ENCODE measurements at places on chromosomes 2 and 18.

DNA sequence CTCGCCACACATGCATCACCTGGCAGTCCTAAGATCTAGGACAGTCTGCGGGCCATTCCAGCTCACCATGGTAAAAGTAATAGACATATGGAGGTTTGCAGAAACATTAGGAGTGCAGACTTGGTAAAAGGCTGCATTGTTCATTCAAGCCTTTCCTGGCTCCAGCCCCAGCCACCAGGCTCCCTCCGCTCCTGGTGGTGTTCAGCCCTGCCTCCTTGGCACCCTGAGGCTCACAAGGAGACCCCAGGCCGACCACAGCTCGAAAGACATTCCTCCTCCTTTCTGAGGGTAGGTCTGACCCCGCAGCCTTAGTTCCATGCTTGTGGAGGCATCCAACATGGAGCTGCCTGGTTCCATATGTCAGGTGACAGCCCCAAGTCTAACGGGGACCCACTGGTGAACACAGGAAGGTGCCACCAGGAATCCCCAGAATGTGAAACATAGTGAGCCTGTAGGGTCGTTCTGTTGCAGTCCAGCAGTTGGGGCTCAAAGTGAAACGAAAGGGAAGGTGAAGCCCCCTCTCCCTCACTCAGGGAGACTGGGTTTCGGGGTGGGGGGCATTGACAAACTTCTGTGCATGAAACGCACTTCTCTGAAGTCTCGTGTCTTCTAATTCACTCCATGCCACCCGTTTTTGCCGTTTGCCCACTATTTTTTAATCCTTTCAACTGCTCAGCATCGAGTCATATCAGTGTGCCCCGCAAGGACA lies 5.0 kb upstream of the SP100 start:
- no peak for DNase-seq

- DNase-seq: no peak
Measured at GRCh38 chr2:33141476-33141875, 194.7 kb downstream of the LTBP1 start.

- no peak for DNase-seq
Measured at GRCh38 chr2:156115338-156115737, 217.2 kb downstream of the NR4A2 start.

DNA sequence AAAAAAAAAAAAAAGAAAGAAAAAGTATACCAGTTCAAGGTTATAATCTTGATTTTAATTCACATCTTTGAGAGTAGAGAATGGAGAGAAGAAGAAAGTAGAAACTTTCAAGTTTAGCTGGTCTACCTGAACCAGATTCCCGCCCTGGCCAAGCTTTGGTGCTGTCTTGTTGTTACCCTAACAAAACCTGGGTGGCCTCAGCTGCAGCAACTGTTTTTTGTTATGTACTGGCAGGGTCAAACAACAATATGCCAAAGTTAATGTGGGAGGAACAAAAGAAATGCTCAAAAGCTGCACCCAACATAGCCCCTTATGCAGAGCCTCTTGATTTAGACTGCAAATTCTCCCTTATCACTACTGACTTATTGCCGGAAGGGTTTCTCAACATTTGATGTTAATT lies 165.3 kb upstream of the TFPI start:
- no peak for DNase-seq

DNA sequence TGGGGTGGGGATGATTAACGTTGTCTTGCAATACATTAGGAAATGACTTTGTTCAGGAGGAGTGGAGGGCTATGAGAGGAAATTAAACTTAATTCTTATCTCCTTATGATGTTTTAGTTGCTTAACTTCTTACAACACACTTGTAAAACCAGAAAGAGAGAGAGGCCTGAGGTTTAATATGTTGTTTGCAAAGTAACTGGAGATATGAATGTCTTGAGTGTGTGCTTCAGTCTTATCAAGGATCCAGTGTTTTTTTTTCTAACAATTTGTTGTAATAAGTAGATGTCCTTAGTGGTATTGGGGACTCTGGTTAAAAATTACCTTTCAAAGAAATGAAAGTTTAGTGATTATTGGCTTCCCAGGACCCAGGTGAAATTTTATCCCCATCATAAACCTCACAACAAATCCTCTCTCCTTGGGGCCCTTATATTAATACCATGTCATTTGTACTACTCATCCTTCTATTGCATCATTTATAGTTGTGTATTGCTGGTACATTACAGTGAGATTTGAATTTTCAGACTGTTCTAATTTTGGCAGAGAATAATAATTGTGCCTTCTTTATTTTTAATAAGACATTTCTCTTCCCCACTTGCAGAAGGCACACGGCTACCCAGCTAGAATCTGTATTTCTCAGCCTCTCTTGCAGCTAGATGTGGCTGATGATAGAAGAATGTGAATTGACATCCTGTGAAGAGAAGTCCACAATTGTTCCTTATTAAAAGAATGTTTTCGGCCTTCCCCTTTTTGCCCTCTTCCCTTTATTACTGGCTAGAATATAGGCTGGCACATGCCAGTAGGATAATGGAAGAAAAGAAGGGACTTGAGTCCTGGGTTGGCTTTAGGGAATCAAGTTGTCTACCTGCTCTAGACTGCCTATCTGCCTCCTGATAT lies 91.9 kb upstream of the CXCR4 start:
- DNase-seq: no peak

DNA sequence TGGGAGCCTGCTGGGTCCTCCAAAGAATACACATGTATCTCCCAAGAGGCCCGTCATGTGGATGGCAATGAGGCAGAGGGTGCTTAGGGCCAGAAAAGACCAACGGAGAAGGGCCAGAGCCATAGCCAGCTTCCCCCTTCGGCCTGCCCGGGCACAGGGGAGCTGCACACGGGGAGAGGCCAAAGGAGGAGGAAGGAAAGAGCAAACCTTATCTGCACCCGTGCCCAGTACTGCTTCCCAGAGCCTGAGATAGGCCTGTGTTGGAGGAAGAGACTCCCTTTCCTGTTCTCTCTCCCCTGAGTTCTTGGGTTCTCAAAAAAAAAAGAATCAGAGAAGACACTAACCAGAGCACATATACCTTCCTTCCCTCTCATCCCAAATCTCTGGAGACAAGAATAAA lies 250.3 kb downstream of the ANAPC1 start:
- DNase-seq: no peak

- no peak for DNase-seq
Measured at GRCh38 chr2:23468474-23469141, 83.6 kb downstream of the KLHL29 start.

DNA sequence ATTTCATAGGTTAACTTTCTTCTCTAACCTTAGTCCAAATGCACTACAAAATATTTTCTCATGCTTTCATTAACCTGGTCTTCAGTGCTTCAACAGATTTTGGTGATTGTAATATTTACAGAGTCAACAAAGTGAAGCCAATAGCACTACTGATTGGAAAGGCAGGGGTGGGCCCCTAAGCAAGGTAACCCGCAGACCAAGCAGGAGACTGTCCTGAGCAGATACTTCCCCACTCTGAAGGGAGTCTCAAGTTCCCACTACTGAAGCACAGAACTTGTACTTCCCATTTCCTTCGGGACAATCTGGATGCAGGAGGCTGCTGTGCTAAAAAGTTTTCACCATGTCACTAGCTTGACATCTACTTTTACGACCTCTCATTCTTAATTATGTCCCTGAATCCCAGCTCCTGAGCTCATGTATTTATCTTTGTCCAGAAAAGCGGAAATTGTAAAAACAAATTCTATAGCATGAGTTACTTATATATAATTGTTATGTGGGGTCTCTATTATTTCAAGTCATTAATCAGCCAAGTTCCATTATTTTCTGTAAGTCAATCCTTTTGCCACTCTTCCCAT lies 311.6 kb upstream of the REV1 start:
- no peak for DNase-seq

- no peak for DNase-seq
Measured at GRCh38 chr18:63883617-63884016, 3.9 kb upstream of the SERPINB2 start.

DNA sequence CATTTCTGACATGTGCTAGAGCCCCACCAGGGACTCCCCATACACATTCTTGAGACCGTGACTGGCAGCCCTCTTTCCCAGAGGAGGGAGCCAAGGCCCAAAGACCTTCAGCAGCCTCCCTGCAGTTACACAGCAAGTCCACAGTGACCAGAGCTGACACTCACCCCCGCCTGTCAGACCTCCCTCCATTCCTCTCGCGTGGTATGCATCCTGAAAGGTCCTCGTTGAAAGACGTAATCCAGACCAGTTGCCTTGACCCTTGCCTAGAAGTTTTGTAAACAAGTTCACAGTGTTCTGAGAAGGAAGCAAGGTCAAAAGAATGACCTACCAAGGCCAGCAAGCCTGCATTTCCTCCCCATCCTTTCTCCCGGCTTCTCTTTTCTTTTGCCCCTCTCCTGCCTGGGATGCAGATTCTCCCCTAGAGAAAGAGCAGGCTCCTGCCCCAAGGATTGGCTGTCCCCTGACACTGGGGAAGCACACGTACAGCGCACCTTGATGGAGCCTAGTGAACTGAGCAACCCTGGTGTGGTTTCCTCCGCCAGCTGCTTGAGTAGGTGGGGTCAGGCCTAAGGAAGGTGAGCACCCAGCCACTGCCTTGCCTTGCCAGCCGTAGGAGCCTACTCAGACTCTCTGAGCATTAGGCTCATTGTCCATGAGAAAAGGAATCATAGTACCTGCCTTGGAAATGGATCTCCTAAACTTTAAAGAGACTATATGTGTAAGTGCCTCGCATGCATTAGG lies 18.3 kb downstream of the TRIB2 start:
- DNase-seq: no peak

DNA sequence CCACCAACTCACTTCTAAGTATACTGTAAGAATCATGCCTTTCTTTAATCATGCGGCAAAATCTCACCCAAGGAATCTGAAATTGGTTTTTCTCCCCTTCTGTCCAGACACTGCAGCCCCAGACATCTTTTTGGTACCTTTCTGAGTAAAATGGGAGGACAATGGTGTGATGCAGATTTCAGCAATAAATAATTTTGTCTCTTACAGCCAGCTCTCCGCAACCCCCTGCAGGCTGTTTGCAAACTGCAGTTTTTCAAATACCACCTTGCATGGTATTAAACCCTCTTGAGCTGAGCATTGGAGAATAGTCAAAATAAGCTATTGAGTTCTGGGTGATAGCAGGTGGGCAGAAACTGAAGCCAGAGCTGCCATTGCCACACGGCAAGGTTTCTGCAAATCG lies 32.2 kb downstream of the GPR39 start:
- no peak for DNase-seq

All from D721Med (cell line).